ENCODE measurements at places on chromosomes 16 and 17. TPM values are rescaled to one million over a fixed set of nuclear protein-coding genes. Genes with fewer than 3 reads are reported as not detected.

- peaks cover 27% of the 10 kb centered on the region for H3K4me1 ChIP-seq
- DNase-seq, result peak; percentile 78
- H3K27me3 ChIP-seq, result no peaks in the 10 kb centered on the region
- peak overlapping the region; percentile 11 for H3K4me3 ChIP-seq
Measured at GRCh38 chr17:45172541-45173286, 11.0 kb downstream of the HEXIM2 start.

CCL17 gene
- total RNA-seq, result 1.4 TPM

BTBD17 gene
- not detected for total RNA-seq

DNA sequence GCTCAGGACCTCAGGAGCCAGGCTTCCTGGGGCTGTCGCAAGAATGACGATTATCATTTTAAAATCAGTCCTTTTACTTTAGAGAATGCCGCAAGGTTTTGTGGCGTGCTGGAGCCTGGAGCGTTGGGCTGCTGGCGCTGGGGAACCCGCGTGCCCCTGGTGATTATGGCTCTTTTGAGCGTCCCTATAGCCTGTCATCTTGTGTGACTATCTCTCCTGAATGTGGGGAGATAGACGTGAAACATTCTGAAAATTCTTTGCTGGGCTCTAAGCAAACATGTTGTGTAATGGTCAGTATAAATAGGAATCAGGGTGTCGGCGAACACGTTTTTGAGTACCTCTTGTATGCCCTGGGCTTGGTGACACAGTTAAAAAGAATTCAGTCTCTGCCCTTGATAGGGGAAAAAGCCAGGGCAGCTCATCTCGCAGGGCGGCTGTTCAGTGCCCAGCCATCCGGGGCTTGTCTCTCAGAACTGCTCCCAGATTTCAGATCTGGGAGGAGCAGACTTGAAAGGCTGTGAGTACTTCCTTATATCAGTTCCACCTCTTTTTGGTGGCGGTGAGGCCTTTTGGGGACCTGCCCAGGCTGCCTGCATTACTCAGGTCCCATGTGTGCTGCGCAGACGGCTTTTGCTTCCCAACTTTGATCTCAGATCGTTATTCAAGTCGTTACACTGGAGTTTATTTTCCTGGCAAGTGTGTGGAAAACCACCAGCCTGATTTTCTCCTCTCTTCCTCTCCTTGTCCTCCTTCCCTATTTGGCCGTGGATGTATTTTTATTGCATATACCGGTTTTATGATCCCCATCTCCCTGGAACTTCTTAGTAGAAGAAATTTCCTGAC lies 973 bp downstream of the SLC7A6 start:
- peaks cover 30% of the 10 kb centered on the region for H3K4me1 ChIP-seq
- H3K27me3 ChIP-seq, result no peaks in the 10 kb centered on the region
- H3K4me3 ChIP-seq, result peak overlapping the region; percentile 68

SLFN14 gene
- total RNA-seq, result not detected

- no peak overlapping the region for H3K4me3 ChIP-seq
- H3K36me3 ChIP-seq, result no peaks in the 10 kb centered on the region
- no peak for DNase-seq
Measured at GRCh38 chr16:25563700-25564099, 128.1 kb upstream of the HS3ST4 start.

- no peaks in the 10 kb centered on the region for H3K4me1 ChIP-seq
- no peak overlapping the region for H3K27ac ChIP-seq
- no peak for DNase-seq
- H3K4me3 ChIP-seq, result no peak overlapping the region
Measured at GRCh38 chr17:45826919-45827588, 17.6 kb upstream of the SPPL2C start.

- no peaks in the 10 kb centered on the region for H3K36me3 ChIP-seq
- H3K4me3 ChIP-seq, result peak within 1 kb of the TSS; percentile 32
- H3K4me1 ChIP-seq, result peaks cover 49% of the 10 kb centered on the region
- peak within 1 kb of the TSS; percentile 87 for H3K27ac ChIP-seq
- H3K27me3 ChIP-seq, result no peaks in the 10 kb centered on the region
Measured at GRCh38 chr16:3065069-3065741, at the start of gene IL32. Gene IL32, plus strand, starts transcription at chr16:3065640. Its CDS starts 172 bp downstream, at chr16:3065812.

DNA sequence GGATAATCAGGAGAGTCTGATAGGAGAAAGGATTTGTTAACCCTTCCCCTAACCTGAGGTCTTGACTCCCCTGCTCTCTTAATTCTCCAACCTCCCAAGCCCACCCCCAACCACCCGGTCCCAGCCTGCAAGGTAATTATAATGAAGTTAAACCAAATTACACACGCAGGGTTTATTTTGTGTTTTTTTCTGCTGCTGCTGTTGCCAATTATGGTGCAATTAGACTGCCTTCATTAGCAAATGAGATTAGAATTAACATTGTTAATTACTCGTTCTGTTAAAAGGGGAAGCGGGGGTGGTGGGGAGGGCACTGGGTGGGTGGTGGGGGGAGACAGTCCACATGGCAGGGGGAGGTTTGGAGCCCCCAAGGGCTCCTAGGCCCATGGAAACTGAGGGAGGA lies 128.9 kb downstream of the CCT6B start:
- no peak for DNase-seq
- H3K27ac ChIP-seq, result no peak overlapping the region
- H3K27me3 ChIP-seq, result no peaks in the 10 kb centered on the region
- no peaks in the 10 kb centered on the region for H3K36me3 ChIP-seq
- H3K4me1 ChIP-seq, result no peaks in the 10 kb centered on the region
- H3K4me3 ChIP-seq, result no peak overlapping the region
